ENCODE measurements at places on chromosomes 3 and 15.

GRCh38 chr3:85303156-85303555, 344.4 kb downstream of the CADM2 start:
- DNase-seq = no peak

GRCh38 chr3:11764931-11765363, 81.7 kb downstream of the TAMM41 start:
- DNase-seq = peak; percentile 45

GRCh38 chr3:34504775-34505174, 706.3 kb downstream of the PDCD6IP start:
- no peak for DNase-seq

DNA sequence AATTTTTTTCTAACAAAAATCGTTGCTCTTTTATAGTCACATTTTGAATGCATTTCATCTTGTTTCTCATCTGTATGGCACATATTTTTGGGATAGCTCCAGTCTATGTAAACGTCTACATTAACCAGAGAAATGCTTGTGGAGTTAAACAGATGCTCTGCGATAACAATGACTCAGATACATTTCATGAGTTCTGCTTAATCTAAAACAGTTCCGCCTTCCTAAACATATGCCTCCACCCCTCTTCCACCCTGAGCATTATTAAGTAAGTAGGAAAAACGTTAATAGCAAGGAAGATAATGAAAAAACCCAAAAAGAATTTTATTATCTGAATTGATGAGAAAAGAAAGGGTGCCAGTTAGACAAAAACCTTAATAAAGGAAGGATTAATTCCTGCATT, 396.1 kb downstream of the TUSC7 start:
- DNase-seq = peak; percentile 25

DNA sequence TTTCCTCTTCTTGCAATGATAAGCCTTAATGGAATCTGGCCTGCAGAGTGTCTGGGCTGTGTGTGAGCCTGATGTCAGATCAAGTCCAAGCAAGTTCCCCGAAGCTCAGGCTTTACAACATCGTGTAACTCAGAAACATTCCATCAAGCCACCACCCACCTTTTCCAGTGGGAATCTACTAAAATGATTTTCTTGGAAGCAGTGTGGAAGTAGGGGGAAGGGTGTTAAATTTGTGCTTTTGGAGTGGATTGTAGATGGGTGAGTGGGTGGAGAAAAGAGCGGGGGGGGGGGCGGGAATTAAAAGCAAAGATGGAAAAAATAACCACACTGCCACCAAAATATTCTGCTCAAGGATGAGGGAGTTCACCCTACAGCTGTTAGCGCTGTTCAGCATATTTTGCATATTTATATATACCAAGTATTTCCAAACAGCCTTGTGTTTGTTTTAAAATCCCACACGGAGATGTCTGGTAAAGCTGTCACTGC, 53.6 kb downstream of the VGLL3 start:
- peak; percentile 74 for DNase-seq

- DNase-seq = no peak
Observed at GRCh38 chr3:169813757-169814517, 1.2 kb upstream of the LRRC34 start.
